ENCODE measurements at places on chromosomes 7 and 10. TPM values are rescaled to one million over a fixed set of nuclear protein-coding genes. Genes with fewer than 3 reads are reported as not detected.

DNA sequence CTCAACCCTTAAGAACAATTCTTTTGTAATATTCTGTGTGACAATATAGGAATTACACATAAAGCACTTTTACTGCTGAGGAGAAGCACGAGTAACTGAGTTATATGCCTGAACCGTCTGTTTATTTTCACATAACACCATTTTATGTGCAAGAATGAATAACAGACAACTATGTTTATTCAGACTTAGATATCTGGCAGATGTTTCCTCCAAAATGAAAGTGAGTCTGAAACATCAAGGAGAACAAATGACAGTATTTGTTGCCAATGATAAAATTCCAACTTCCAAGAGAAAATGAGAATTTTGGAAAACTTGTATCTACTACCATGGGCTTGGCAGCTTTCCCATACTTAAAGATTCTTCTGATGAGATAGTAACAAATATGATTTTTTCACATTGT is 51.4 kb downstream of the DNMBP start:
- peaks cover 32% of the 10 kb centered on the region for H3K36me3 ChIP-seq
- H3K4me1 ChIP-seq = peaks cover 22% of the 10 kb centered on the region
- H3K27me3 ChIP-seq = no peaks in the 10 kb centered on the region
- no peak overlapping the region for H3K4me3 ChIP-seq
- H3K27ac ChIP-seq = peak overlapping the region; percentile 3

DNA sequence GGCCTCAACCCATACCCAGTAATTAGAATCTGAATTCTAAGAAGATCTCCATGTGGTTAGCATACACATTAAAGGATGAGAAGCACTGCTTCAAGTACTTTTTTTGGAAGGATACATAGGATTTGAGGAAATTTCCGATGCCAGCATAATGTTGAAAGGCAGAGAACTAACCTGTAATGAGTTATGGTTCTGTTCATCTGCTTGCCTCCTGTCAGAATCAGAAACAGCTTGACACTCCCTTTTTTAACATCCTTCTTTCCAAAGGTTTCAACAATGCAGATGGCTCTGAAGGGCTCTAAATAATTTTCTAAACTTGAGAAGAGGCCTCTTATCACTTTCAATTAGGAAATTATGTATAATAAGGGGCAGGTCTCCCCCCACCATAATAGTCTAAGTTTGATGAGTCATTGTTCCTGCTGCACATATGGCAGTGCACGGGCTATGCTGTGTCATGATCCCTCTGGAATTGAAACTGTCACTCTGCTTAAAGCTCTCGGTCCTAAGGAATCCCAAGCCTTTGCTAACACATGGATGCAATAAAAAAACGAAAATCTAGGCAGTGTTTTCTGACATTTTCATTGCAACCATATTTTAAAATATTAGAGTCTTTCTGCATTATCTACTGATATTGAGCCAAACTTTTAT is 291.2 kb upstream of the FZD1 start:
- H3K36me3 ChIP-seq = no peaks in the 10 kb centered on the region
- H3K27me3 ChIP-seq = no peaks in the 10 kb centered on the region
- H3K4me1 ChIP-seq = no peaks in the 10 kb centered on the region

DNA sequence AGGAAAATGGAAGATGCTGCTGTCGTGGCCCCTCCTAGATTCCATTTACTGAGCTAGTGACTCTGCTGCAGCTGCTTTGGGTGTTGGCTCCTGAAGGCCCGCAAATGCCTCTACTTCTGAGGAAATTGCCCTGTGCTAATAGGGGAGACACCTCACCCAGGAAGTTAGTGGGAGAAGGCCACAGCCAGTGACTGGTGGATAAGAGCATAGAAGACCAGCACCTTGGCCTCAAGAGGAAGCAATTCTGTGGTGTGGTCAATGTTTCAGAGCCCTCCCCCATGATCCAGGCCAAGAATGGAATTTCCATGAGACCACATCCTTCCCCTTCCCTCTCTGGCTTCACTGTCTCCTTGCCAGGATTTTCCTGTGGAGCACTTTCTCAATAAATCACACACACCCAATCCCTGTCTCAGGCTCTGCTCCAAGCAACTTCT is 25.0 kb upstream of the FZD1 start:
- H3K36me3 ChIP-seq = no peaks in the 10 kb centered on the region
- DNase-seq = no peak
- peaks cover 9% of the 10 kb centered on the region for H3K4me1 ChIP-seq

Gene MYL10
- total RNA-seq = not detected

All from esophagus muscularis mucosa (tissue), 4 donors.